ENCODE measurements at places on chromosomes 7 and 10.

DNA sequence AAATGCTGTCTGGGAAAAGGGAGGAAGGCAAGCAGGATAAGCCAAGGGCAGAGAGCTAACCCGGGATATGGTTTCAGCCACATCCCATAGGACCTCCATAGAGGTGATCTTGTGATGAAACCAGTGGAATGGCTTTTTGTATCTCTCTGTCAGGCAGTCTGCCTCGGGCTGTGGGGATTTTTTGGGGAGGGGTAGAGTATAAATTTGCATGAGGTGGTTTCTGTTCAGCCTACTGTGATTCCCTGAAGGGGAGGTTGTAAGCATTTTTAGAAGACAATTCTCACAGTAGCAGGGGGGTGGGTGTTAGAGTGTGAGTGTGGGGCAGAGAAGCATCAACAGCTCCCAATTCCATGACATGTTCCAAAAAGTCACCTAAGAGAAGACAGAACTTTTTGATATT lies 11.8 kb downstream of the OR9A2 start:
- no peaks in the 10 kb centered on the region for H3K4me1 ChIP-seq
- peaks cover 3% of the 10 kb centered on the region for H3K27me3 ChIP-seq
- H3K4me3 ChIP-seq: no peak overlapping the region
- H3K27ac ChIP-seq: no peak overlapping the region
- no peak for DNase-seq

GRCh38 chr7:147803606-147804005 lies 787.0 kb upstream of the C7orf33 start:
- H3K4me1 ChIP-seq: no peaks in the 10 kb centered on the region
- no peak for DNase-seq
- H3K27ac ChIP-seq: no peak overlapping the region
- peaks cover 3% of the 10 kb centered on the region for H3K27me3 ChIP-seq
- no peak overlapping the region for H3K4me3 ChIP-seq

GRCh38 chr10:78524941-78525340 lies 491.3 kb downstream of the RPS24 start:
- H3K4me3 ChIP-seq: no peak overlapping the region
- H3K27ac ChIP-seq: no peak overlapping the region
- H3K27me3 ChIP-seq: no peaks in the 10 kb centered on the region
- H3K36me3 ChIP-seq: no peaks in the 10 kb centered on the region

DNA sequence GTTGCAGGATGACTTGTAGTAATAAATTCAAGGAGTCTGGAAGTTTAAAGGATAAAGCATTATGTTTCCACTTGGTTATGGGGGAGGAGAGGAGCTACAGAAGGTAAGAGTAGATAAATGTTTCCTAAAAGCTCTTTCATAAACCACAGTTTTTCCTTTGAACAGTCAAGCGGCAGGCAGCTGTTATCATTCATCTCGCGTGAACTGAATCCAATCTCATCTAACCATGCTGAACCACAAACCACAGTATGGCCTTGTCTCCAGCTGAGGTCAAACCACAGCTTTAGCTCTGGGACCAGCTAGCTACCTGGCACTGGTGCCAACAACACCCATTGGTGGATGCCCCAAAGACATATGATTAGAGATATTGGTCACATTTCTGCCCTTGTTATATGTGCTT lies 63.3 kb downstream of the NOC3L start:
- H3K36me3 ChIP-seq: no peaks in the 10 kb centered on the region
- no peaks in the 10 kb centered on the region for H3K4me1 ChIP-seq
- no peaks in the 10 kb centered on the region for H3K27me3 ChIP-seq
- no peak overlapping the region for H3K4me3 ChIP-seq
- H3K27ac ChIP-seq: no peak overlapping the region

- DNase-seq: no peak
- no peaks in the 10 kb centered on the region for H3K27me3 ChIP-seq
- peaks cover 3% of the 10 kb centered on the region for H3K4me1 ChIP-seq
- no peak overlapping the region for H3K4me3 ChIP-seq
Observed at GRCh38 chr7:81789406-81790119, 19.7 kb upstream of the HGF start.

Measured in endothelial cell (in vitro differentiated cells).